SHP77 (cell line): ENCODE measurements at places on chromosomes 3 and 15.

DNA sequence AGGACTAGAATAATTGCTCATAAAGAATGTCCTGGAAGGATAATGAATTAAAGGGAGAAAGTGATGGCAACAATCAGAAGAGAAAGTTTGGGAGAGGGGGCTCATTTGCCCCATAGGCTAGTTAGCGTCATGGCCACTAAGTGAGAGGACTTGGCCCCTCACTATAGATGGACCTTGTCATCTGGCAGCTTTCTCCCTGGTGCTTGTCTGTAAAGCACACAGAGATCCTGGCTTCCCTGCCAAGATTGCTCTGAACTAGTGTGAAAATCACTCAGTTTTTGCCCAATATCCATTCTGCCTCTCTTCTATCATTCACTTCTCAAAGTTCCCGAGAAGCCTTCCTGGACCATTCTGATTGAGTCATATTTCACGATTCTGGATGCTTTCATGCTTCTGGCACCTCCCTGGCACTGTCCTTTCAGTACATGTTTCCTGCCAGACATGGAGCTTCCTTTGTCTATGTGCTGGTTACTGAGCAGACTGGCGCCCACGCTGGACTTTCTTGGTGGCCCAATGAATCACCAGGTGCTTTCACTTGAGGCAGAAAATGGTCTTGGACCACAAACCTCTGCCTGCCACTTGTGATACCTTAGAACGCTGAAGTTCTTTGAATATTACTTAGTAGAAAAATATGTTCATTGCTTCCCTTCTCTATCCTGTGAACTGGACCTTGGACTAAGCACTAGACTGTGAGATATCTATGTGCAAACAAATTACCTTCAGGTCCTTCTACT, 709.6 kb upstream of the CFAP20DC start:
- DNase-seq: no peak

- no peak for DNase-seq
Observed at GRCh38 chr3:122938783-122939425, 88.7 kb downstream of the SEMA5B start.

DNA sequence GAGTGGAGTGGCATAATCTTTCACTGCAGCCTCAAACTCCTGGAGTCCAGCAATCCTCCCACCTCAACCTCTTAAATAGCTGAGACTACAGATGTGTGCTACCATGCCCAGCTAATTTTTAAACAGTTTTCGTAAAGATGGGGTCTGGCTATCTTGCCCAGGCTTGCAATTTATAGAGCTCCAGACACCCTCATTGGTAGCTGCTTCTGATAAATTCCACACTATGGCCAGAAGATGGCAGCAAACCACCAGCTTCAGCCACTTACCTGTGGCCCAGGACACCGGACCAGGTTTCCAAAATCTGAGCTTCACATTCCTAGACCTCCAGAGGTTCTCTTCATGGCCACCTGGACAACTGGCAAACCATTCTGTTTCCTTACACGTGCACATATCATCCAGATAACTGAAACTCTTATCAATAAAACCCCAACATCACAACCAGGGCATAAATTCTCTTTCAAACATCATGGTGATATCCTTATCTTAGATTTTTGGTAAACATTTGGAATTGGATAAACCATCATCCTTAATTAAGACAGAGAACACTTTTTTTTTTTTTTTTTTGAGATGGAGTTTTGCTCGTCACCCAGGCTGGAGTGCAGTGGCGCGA, 28.9 kb downstream of the FBXW12 start:
- peak; percentile 35 for DNase-seq

GRCh38 chr15:51310064-51310463, 28.3 kb downstream of the CYP19A1 start:
- no peak for DNase-seq

GRCh38 chr3:112132088-112132487, 960 bp downstream of the GCSAM start:
- DNase-seq: no peak

DNA sequence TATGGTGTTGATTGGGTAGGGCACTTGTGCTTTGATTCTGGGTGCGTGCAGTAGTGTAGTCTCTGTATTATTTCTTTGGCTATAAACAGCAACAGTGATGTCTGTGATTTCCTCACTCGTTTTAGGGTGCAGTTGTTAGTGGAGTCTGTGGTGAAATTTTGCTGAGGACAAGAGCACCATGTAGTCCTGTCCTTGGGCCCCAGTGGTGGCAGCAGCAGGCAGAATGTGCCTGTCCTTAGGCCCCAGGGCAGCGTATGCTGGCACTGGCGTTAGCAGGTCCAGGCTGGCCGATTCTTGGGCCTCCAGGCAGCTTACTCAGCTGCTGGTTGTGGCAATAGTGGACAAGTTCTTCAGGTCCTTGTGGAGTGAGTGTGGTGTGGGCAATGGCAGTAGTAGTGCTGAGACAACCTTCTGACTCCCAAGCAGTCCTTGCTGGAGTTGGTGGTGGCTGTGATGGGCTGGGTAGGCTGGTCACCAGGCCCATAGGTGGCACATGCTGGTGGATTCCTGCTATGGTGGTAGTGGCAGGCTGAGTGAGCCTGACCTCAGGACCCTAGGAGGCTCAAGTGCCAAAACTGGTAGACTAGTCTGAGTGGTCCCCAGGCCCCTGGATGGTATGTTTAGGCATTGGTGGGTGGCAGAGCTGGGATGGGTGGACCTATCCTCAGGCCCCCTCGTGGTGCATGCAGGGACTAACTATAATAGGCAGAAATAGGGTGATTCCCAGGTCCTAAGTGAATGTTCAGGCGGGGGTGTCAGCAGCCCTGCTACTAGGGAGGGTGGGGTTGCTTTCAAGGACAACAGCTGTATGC, 56.3 kb downstream of the TNFAIP8L3 start:
- peak; percentile 39 for DNase-seq

GRCh38 chr3:97930018-97930417, 42.2 kb downstream of the RIOX2 start:
- DNase-seq: no peak

DNA sequence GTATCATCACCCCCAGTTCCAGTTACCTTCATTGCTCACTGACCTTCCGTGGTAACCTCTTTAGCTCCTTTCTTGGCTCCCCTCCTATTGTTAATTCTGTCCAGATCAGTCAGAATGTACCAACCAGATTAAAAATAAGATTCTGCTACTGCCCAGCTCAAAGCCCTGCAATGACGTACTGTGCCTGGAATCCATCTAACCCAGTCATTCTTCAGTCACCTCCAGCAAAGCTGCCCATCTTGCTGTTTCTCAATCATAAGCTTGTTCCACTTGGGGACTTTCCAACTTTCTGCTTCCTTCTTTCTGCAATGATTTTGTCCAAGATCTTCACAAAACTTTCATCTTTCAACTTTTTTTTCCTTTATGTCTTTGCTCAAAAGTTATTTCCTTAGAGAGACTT, 512.0 kb upstream of the ZNF385D start:
- no peak for DNase-seq

GRCh38 chr3:107220538-107220937, 156.7 kb upstream of the CCDC54 start:
- DNase-seq: no peak

- no peak for DNase-seq
Observed at GRCh38 chr3:29642393-29643033, 361.6 kb downstream of the RBMS3 start.

- DNase-seq: no peak
Observed at GRCh38 chr3:44173263-44173662, 68.4 kb upstream of the TOPAZ1 start.

- no peak for DNase-seq
Observed at GRCh38 chr3:184693011-184693975, 18.6 kb downstream of the MAGEF1 start.

DNA sequence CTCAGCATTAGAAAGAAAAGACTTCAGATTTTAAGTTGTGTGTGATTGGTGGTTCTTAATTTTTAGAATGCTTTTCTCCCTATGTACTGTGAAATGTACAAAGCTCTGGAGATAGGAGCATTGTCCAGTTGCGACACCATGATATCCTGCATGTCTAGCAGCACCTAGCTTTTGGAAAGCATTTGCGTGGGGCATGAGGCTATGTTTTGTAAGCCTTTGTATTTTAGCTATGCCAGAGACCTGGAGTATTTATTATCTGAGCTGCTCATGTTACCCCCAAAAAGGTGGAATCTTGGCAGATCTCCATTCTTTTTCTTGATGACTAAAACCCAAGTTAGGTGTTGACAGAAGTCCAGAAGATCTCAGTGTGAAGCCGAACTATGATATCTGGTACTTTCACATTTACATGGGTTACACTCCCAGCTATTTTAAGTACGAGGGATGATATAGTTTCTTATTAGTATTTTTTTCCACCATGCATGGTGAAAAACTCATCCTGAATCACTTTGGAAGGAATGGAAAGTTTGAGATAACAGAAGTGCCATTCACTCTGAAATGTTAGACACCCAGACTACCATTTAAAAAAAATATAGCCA, 126.7 kb upstream of the SAMMSON start:
- DNase-seq: no peak

DNA sequence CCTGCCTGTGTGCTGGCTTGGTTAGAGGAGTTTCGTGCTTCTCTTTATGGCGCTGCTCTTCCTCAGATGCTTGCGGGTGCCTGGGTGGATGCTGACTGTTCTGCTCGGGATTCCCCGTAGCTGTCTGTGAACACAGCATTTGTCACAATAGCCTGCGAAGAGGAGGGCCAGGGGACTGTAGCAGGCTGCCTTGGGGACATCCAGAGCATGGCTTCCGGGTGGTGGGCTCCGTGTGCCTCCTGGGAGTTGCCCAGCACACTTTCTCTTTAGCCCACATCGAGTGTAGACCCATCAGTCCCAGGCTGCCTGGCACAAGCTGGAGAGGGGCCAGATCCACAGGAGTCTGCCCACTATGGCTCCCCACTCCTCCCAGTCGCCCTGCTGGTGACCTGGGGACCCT, 22.4 kb downstream of the LRRK1 start:
- DNase-seq: no peak

GRCh38 chr3:16467393-16467792, 46.1 kb downstream of the RFTN1 start:
- DNase-seq: no peak

DNA sequence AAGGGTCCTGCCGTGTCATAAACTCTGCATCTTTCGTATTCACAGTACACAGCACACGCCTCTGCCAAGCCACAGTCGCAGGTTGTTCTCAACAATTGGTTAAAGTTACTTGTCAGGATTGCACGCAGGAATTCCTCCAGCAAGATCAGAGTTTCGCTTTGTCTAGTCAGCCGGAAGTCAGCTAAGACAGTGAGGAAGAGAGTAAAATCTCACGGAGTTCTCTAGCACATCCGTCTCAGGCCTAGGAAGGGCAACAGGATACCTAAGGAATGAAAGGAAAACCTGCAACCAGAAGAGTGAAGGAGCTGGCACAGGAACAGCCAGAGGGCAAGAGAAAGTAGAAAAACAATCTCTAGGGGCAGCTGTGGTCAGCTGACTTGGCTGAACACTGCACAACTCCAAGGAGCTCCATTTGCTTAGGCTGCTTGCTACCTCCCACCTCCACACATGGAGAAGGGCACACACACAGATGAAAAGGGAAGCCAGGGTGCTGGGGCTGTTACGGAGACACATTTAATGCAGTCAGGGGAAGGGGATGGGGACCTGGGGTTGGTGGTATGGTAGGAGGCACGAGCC, 23.7 kb downstream of the RORA start:
- no peak for DNase-seq

GRCh38 chr3:121545049-121545573, 677 bp downstream of the POLQ start:
- DNase-seq: no peak

DNA sequence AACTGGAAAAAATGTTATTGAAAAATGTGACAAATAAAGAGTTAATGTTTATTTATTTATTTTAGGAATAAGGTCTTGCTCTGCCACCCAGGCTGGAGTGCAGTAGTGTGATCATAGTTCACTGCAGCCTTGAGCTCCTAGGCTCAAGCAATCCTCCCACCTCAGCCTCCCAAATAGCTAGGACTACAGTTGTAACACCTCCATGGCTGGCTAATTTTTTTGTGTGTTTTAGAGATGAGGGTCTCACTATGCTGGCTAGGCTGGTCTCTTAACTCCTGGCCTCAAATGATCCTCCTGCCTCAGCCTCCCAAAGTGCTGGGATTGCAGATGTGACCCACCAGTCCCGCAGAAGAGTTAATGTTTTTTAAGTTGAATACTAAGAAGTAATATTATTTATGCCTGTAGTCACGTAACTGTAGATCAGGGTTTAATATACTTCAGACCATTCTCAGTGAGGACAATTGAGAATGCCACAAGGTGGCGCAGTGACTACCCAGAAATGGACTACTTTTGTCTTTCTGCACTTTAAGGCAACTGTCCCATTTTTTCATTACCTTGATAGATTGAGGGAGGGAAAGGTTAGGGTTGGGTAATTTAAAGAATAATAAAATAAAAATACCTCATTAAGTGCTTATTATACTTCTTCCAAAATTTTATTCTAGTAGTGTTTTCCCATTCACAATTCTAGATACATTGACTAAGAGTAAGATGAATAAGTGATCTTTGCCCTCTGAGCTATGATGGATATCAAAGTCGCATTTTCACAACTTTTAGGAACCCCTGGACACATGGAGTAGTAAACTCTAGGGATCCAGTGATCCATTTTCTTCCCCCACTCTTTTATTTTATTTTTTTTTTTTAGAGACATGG, 6.0 kb downstream of the MUC13 start:
- DNase-seq: peak; percentile 34

- no peak for DNase-seq
Observed at GRCh38 chr3:11641316-11641682, 2.4 kb downstream of the VGLL4 start.

GRCh38 chr15:76991741-76992645, 2.9 kb upstream of the PSTPIP1 start:
- no peak for DNase-seq

DNA sequence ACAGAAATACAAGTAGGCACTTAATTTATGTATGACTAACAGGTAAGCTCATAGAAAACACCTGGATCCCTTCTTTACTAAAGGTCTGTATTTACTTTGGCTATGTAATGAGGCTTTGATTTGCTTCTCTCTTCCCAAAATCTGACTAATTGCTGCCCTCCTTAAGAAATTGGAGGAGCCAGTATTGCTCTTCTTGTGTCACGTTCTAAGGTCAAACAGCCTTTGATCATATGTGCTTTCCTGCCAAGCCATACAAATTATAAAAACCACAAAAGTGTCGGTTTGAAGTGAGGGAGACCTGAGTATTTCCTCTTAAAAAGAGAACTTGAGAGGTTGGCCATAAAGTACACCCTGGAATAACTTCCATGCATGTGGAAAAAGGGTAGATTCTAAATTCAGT, 112.1 kb upstream of the MB21D2 start:
- no peak for DNase-seq

- DNase-seq: no peak
Observed at GRCh38 chr3:147333098-147333497, 73.2 kb downstream of the ZIC4 start.

- DNase-seq: no peak
Observed at GRCh38 chr3:178588628-178589027, 52.4 kb downstream of the KCNMB2 start.

- DNase-seq: peak; percentile 31
Observed at GRCh38 chr15:62360332-62361097, 195.4 kb upstream of the C2CD4B start.

GRCh38 chr3:128906031-128906803, 26.8 kb downstream of the ACAD9 start:
- no peak for DNase-seq
